ENCODE measurements at places on chromosomes 7 and 10.

GRCh38 chr10:52814506-52814905, 41.9 kb upstream of the MBL2 start:
- DNase-seq, result no peak

GRCh38 chr10:98255146-98255877, 12.7 kb downstream of the LOXL4 start:
- DNase-seq, result no peak

GRCh38 chr7:35556515-35557471, 138.1 kb downstream of the HERPUD2 start:
- DNase-seq, result peak; percentile 86

GRCh38 chr7:152925412-152926147, 166.0 kb downstream of the ACTR3B start:
- no peak for DNase-seq

DNA sequence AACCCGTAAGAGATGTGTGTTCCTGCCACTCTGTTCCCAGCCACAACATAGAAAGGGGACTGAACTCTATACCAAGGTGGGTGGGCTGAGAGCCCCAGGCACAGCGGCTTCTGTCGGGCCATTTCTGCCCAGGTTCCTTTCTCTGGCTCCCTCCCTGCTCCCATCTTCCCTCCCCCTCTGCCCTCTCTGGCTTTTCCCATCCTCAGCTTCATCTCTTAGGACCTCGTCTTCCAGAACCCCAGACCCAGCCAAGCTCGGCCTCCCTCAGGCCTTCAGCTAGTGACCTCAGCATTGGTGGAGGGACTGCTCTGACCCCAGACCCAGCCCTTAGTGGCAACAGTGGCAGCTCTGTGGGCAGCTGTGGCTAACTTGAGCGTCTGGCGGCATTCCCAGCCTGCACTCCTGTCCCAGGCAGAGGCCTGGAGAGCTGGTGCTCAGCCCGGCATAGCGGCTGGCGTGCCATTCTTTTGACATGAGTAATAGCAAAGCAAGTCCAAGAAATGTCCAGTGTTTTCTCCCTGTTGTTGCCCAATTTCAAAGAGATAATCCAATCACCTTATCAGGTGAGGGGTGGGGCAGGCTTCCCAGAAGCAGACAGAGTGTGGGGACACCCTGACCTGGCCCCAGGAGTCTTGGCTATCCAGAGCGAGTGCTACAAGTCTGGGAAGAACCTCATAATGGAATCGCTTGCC, 15.9 kb downstream of the PTPRE start:
- no peak for DNase-seq

GRCh38 chr10:17981766-17982380, 30.2 kb downstream of the SLC39A12 start:
- DNase-seq, result no peak

- DNase-seq, result no peak
Measured at GRCh38 chr10:27245836-27246235, 5.2 kb upstream of the ACBD5 start.

GRCh38 chr7:35695473-35695850, 527 bp upstream of the HERPUD2 start:
- peak; percentile 25 for DNase-seq

DNA sequence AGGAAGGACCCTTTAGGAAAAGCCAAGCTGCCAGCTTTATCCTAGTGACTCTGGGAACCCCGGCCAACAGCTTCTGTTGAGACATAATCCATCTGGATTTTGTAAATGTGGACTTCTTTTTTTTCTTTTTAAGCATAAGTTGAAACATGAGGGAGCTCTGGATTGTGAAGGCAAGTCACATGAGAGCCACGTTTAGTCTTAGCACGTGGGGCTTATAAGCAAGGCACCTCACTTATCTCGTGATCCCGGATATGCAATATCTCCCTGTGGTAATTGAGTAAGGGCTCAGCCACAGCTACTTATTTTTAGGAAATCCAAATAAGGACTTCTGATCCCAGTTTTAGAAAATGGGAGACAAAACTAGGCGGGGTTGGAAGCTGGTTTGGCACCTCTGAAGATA, 111.2 kb upstream of the PTN start:
- no peak for DNase-seq

GRCh38 chr10:88457660-88458059, 125.5 kb downstream of the RNLS start:
- no peak for DNase-seq

Measured in MV-4-11 (cell line).